ENCODE measurements at places on chromosomes 16 and 17.

GRCh38 chr16:89431630-89432029 is 58.7 kb downstream of the ANKRD11 start:
- DNase-seq, result no peak

GRCh38 chr17:13078591-13079385 is 61.0 kb upstream of the ELAC2 start:
- DNase-seq, result no peak

DNA sequence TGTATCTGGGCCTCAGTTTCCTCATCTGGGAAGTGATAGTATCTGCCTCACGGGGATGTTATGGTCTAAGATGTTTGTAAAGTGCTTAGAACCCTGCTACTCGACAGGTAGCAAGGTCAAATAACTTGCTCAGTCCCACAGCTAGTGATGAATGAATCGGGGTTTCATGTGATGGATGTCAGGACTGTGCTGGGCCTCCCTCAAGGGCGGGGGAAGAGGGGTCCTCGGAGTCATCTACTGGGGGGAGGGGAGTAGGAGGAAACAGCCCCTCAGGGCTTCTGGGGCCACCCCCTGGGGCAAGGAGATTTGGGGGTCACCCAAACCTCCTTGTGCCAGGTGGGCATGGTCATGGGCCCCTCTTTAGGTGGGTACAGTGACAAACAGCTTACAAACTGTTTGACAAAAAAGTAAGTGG is 732 bp downstream of the PNPO start:
- DNase-seq, result no peak

DNA sequence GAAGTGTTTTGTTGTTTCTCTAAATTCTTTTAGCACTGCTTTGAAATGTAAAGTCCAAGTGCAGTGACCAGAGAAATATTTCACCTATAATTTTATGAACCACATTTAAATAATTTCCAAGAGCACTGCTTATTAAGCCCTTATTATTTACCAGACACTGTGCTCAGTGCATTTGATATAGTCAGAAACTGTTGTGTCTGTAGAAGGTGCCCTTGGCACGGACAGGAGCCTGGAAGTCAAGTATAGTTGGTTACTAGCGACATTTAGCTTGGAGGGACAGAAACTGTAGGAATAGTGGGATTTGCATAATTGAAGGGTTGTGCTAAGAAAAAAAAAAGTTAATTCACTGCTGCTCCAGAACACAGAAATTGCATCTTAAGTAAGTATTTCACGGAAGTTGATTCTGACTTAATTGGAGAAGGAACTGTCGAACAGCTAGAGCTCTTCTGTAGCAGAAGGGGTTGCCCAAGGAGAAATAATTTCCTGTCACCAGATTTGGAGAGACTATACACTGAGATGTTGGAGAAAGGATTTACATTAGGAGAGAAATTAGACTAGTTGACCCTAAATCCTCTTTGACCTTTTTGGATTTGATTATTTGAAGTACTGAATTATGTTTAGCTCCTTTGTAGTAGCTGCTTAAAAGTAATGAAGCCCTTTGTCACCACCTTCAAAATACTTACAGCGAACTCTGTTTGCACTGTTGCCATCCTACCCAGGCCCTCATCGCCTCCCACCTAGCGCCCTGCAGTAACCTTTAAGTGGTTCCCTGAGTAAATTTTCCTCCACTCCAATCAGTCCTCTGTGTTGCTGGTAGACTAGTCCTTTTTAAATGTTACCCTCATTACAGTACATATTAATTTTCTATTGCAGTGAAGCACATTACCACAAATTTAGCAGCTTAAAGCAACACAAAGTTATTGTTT is 25.6 kb downstream of the COX10 start:
- DNase-seq, result no peak

- no peak for DNase-seq
These were observed 6.5 kb downstream of the SGSH start for GRCh38 chr17:80213643-80213975.

GRCh38 chr17:49482144-49482817 is 12.8 kb upstream of the NGFR start:
- DNase-seq, result no peak

DNA sequence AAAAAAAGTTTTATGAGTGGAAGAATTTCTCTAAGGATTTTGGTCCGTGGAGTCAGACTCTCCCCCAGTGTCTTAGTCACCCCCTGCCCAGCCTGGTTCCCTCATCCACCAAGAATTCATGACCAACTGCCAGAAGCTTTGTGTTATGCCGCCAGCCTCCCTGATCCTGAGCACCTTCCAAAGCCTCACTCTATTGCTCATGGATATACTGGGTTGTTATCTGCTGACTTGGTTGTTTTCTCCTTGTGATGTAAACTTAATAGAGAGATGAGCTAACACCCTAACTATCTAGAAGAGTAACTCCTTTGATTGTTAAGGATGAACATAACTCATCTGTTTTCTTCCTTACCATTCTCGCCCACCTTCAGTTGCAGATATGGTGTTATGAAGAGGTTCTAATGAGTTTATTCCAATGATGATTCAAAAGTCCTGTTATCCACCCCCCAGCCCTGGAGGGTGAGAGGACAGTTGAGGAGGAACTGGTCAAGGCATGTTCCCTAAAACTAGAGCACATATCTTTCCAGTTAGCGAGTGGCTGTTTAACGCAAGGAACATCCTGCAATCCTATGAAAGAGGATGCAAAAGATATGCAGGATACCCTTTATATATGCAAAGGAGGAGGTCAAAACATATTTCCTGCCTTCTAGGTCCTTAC is 1.5 kb upstream of the PSMD3 start:
- no peak for DNase-seq

DNA sequence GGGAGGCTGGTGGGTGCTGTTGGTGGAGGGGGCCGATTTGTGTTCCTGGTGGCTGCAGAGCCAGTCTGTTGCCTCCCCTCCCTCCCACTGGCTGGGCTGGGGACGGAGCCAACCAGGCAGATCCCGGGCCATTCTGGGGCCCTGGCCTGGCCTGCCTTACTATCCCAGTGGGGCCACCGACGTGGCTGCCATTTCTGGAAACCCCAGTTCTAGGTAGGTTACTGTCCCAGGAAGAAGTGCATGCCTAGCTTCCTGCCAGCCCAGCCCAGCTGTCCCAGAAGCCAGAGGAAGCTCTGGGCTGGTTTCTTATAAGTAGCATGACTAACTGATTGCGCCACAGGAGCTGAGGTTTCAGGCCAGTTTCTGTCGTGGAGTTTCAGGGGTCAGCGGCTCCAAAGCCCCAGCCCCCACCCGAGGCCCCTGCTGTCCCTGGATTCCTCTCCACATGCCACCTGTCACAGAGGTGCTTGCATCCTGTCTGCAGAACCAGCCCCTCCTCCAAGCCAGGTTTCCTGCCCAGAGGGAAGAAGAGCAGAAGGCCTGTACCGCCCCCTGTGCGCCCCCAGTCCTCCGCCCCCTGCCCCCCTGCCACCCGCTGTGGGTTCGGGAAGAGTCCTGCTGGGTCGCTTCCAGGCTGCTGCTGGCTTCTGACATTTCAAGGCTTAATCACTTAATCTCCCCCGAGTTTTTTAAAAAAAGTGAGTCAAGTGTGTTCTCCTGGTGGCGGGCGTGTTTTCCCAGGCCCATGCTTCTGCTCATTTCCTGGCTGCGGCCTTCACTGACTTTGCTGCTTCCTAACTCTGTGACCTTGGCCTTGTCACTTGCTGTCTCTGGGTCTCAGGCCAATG is 13.2 kb downstream of the IL4R start:
- peak; percentile 93 for DNase-seq

GRCh38 chr17:40073454-40074174 is 10.8 kb downstream of the THRA start:
- DNase-seq, result no peak

DNA sequence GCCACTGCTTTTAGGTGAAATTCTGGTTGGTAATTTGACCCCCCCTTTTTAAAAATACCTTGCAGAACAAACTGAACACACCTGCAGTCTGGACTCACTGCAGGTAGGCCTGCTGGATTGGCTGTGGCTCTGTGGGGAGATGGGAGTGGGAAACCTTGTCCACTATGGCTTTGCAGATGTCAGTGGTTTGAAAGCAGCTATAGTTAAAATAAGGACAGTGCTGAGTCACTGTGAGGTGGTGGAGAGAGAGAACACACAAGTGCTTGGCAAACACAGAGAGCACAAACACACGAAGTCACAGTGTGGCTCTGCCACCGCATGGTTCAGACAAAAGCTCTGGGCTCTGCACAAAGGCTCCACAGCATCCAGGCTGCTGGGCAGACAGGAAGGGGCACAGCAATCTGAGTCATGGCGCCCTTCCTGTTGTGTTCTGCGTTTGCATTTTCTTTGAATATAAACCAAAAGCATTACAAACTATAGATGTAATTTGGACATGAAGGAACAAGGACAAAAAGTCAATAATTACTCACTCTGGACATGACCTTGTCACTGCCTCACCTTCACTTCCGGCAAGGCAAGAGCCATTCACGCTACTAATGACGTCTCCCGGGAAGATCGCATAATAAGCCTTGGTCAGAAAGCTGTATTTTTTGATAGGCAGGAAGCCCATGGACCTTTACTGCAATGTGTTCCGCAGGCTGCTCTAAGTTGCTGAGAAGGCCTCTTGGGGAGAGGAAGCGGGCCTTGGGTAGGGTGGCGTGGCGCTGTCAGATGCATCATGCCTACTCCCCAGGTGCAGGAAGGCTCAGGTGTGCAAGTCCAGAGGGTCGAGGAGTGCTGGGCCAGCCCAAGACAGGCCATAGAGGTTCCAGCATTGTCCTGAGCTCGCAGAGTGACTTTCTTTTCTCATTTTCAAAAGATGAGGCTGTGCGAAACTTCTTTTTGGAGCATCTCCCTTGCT is 60.1 kb upstream of the MED9 start:
- DNase-seq, result no peak

GRCh38 chr16:87621976-87622713 is 19.8 kb downstream of the JPH3 start:
- peak; percentile 62 for DNase-seq

DNA sequence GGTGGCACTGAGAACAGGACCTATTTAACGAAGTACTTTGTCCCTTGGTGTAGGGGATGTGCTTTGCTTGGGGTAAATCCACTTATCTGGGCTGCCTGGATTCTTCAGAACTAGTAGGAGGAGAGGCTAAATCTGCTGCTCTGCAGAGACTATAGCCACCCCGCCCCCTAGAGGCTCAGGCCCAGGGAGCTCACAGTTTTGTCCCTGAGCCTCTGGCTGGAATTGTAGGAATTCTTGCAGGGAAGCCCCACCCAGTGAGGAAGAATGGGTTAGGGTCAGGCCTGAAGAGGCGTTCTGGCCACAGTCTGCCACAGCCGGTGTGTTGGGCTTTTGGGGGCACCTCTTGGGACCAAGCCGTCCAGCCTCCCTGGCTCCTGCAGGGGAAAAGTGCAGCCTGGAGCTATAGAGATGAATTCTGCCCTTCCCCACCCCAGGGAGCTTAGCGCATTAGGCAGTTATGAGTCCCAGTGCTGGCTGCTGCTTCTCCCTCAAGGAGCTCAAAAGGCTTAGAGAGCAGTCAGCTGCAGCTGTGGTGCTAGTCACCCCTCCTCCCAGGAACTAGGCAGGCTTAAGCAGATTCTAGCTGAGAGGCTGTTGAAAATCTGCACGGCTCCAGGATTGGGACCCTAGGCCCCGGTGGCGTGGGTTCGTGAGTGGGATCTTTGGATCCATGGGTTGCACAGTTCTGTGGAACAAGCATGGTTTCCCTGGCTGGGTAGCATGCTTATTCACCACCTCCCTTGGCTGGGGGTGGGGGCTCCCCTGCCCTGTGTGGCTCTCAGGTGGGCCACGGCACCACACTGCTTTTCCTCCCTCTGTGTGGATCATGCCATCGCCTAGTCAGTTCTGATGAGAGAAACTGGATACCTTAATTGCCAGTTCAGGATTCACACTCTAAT is 237.4 kb upstream of the TOM1L1 start:
- DNase-seq, result peak; percentile 5

GRCh38 chr17:15382914-15383313 is 41.5 kb upstream of the TEKT3 start:
- no peak for DNase-seq

DNA sequence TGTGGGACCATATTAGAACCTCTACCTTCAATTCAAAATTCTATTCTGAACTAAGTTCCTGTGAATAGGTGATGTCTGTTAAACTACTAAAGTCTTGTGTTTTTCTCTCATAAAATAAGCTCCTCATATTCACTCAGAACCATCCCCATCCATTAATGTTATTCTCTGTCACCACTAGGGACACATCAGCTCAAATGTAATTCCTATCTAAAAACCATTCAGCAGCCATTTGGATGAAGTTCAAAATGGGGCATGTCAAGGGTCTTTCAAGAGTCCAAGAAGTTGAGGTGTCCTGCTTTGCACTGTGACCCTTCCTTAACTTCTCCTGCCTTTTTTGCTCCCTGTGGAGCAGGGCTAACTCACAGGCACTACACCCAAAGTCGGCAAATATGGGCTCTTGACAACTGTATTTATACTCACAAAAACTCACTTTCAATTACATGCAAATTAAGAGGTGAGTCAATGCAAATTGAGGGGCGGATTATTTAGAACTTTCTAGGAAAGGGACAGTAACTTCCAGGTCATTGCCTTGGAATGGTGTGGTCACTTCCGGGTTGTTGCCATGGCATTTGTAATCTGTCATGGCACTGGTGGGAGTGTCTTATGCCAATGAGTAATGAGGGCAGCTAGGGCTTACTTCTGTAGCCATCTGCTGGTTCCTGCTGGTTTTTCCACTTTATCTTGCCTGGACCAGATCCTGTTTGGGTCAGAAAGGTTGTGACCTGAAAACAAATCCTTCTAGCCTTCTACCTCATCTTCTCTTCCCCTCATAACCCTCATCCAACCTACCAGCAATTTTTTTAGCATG is 128.2 kb upstream of the COX10 start:
- DNase-seq, result no peak

GRCh38 chr17:29615048-29615385 is 7.7 kb downstream of the CORO6 start:
- DNase-seq, result no peak

DNA sequence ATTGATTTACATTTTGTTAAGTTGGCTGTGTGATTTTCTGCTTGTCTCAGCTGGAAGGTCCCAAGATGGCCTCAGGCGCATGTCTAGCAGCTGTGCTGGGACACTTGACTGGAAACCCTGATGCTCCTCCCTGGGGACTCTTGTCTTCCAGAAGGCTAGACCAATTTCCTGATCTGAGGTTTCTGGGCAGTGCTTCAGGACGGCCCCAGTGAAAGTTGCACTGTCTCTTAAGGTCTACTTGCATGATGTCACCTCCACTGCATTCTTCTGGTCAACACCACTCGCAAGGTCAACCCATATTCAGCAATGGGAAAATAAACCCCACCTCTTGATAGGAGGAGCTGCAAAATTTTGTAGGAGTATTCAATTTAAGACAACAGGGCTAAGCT is 116.0 kb downstream of the SALL1 start:
- no peak for DNase-seq

- DNase-seq, result no peak
These were observed 151.5 kb downstream of the KCNJ2 start for GRCh38 chr17:70320673-70321345.

DNA sequence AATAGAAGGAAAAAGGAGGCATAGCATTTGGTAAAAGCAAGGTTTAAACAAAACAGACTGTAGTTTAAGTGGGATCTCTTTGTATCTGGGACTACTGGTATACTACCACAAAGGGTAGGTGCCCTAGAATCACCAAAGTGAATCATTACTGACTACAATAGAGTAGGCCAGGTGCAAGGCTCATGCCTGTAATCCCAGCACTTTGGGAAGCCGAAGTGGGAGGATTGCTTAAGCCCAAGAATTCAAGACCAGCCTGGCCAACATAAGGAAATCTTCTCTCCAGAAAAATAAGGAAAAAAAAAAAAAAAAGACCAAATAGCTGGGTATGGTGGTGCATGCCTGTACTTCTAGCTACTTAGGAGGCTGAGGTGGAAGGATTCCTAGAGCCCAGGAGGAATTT is 60.8 kb upstream of the CORO6 start:
- DNase-seq, result no peak

- peak; percentile 65 for DNase-seq
These were observed 11.4 kb downstream of the CHST4 start for GRCh38 chr16:71537643-71538042.

- DNase-seq, result no peak
These were observed 41.6 kb downstream of the RNF157 start for GRCh38 chr17:76198702-76199101.
